ENCODE measurements at places on chromosomes 3 and 15.

- DNase-seq: no peak
Observed at GRCh38 chr3:189724356-189724755, 93.2 kb downstream of the TP63 start.

DNA sequence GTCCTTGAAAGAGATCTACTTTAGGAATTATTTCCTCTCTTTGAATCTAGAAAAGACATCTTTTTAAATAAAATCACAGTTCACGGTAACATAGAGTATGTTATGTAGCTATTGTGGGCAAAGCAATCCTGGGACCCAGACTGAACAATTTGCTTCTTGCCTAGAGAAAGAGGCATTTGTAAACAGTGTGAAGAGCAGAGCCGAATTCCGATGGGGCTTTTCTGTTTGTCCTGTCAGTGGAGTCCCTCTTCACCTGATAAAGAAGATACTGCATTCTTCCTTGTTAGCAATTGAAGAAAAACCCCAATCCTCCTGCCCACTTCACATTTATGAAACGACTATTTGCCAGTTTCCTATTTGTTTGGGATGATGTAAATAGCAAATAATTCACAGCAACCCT lies 462.9 kb downstream of the WDR72 start:
- no peak for DNase-seq

DNA sequence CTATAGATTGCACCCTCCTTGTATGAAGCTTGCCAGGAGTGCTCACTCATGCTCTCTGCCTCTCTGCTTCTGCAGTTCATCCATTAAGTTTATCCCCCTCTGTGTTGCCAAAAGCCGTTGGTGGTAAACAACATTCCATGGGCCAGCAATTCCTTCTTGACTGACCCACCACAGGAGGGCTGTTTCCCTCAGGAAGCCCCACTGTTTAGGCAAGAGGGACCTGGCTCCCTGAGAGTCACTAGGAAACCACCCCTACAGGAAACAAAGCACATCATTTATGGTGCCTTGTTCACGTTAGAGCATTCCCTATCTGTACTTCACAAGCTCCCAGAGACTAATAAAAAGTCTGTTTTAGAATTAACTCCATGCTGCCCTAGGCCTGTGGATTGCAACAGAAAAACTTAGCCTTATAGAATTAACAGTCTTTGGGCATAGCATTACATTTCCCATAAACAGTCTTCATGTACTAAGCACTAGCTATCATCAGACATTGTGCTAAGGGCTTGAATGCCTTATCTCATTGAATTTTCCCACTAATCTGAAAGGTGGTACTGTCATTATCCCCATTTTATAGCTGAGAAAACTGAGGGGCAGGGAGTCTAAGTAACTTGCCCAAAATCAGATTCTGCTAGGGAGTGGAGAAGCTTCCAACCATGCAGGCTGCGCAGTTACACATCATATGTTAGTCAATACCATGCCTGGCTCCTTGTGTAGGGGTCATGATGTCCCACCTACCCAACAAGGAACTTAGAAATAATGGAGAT lies 149.9 kb downstream of the SHQ1 start:
- DNase-seq: no peak

GRCh38 chr15:67163180-67163579 lies 91.3 kb downstream of the AAGAB start:
- DNase-seq: no peak

- DNase-seq: peak; percentile 28
Observed at GRCh38 chr3:168467115-168467714, 371.5 kb upstream of the GOLIM4 start.

DNA sequence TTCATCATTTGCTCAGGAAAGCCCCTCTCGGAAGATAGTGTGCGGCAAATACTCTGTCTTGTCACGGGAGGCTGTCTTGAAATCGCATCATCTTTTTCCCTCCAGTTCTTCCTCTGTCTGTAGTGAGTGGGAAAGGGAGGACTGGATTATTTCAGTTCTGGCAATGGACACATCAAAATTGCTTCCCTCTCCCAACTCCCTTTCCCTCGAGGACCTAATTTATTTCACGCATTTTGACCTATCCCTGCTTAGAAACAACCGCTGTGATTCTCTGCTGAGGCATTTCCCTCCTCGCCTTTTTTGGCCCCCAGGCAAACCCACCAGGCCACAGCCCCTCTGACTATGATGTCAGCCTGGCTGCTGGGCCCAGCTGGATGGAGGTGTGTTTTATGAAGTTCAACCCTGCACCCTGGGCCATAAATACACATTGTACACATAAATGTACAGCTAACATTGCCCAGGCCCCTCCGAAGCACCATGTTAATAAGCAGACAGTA lies 138.7 kb upstream of the LRTM1 start:
- DNase-seq: no peak

DNA sequence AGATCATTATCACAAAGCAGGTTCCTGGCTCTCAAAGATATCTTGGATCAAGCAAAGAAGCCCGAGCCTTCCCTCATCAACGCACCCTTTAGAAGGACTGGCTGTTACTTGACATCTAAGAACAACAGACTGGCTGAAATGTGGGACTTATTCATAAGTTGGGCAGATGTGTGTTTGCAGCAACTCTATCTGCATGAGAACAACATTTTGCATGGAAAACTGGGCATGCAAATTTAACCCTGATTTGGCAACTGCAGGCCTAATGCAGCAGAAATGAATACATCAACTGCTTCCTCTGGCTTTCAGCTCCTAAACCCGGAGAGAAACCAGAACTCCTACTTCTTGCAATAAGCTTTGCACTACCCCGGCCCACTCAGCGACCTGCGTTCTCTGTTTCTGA lies 35.0 kb upstream of the FOXP1 start:
- no peak for DNase-seq

DNA sequence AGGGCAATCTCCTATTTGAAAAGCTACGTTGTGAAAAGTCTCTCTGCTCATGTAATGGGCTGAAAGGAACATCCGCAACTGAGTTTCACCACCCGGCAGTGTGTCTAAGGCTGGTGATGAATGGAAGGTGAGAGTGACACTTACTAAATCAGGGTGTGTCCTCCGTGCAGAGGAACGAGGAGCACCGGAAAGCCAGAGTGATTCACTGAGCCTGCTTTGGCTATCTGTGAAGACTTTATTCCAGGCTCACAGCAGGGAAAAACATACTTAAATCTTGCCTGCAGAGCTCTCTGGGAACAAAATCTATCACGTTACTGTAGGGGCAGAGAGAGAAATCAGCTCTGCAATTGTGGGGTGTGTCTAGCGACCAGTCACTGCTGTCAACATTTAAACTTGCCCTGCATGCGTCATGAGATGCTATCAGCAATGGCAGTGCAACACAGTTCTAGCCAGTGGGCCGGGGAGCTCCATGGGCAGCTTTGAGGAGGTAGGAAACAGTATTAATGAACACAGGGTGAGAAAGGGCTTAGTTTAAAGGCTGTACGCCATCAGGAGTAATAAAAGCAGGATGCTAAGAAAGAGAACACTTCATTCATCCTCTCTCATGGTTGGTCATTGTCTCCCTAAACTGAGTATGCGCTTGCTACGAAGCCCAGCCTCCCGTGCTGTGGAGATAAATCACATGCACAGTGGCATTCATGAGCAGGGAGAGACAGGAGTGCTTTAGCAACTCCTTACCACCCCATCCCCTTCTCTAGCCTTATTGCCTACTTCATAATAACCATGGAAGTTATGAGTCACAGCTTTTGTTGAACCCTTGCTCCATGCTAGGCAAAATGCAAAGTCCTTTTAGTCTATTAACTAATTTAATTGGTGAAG lies 542.7 kb upstream of the ADAMTS9 start:
- no peak for DNase-seq

DNA sequence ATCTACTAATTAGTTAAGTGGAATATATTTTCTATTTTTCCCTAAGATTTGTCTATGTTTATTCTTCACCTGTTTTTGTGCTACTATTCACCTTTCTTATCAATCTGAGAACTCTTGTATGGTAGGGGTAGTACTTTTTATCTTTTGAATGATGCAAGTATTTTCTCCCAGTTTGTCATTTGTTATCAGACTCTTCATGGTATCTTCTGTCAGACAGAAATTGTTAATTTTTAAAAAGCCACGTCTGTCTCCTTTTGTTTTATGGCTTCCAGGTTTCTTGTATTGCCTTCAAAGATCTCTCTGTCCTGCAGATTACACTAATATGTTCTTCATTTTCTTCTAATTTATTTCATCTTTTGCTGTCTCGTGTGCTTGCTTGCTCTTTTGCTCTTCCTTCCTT lies 184.3 kb downstream of the PCCB start:
- no peak for DNase-seq

GRCh38 chr3:57484563-57484962 lies 59.6 kb downstream of the DNAH12 start:
- DNase-seq: no peak

- DNase-seq: no peak
Observed at GRCh38 chr3:181382656-181383055, 329.1 kb upstream of the SOX2 start.

GRCh38 chr15:42080186-42080918 lies 14.0 kb downstream of the PLA2G4D start:
- no peak for DNase-seq

DNA sequence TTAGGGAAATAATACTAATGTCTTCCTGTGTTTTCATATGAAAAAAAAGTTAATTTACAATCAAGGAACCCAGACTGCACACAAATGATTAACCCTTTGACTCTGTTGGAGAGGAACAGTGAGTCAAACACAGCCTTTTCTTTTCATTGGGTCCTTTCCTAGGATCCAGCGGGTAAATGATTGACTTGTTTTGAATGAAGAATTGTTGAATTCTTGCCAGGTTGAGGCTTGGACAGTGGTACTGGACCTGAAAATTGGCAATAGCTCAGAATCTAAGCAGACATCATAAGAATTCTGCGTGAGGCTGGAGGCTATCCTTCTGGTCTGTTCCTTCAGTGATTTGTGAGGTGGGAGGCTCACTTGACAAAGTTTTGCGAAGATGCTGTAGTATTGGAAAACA lies 143.0 kb downstream of the RYR3 start:
- DNase-seq: no peak

DNA sequence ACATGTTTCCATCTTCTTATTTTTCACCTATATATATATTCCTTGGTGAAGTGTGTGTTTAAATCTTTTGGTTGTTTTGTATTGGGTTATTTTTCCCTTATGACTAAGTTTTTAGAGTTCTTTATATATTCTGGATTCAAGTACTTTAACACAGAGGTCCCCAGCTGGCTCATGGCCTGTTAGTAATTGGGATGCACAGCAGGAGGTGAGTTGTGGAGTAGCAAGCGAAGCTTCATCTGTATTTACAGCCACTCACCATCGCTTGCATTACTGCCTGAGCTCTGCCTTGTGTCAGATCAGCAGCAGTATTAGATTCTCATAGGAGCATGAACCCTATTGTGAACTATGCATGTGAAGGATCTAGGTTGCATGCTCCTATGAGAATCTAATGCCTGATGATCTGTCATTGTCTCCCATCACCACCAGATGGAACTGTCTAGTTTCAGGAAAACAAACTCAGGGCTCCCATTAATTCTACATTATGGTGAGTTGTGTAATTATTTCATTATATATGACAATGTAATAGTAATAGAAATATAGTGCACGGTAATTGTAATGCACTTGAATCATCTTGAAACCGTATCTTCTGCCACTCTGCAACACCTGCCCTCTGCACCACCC lies 151.6 kb downstream of the RSRC1 start:
- no peak for DNase-seq

- peak; percentile 90 for DNase-seq
Observed at GRCh38 chr3:143443851-143444331, 324.3 kb downstream of the CHST2 start.

DNA sequence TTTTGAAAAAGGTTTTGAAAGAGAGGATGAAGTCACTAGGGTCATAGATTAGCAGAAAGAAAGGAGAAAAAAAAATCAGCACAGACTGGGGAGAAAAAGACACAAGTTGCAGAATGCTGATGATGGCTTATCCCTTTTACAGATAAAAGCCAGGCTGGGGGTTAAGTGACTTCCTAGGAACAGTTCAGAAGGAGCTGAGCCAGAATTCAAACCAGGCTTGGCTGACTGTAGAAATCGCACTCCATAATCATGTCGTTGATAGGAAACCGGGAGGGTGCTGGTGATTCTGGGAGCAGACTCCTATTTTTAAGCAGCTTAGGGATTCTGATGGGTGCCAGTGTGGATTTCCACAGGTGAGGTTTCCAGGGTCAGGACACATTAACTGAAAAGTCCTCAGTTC lies 159.5 kb upstream of the BHLHE40 start:
- DNase-seq: no peak

DNA sequence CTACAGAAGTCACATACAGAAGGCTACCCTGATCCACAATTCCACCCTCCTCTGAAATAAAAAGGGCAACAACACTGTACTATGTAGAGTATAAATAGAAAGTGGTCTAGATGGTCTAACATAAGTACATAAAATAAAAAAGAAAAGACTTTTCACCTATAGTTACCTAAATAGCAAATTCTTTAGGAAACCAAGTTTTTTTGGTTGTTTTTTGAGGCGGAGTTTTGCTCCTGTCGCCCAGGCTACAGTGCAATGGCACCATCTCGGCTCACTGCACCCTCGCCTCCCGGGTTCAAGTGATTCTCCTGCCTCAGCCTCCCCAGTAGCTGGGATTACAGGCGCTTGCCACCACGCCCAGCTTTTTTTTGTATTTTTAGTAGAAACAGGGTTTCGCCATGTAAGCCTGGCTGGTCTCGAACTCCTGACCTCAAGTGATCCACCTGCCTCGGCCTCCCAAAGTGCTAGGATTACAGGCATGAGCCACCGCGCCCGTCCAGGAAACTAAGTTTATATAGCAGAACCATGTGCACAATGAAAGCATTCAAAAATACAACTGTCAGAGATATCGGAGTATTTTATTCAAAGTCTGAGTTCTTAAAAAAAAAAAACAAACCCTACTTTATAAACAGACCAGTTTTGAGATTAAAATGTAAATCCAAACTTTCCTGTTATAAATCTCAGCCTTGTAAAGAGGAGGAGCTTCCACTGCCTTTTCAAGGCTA lies 1.7 kb downstream of the SIN3A start:
- no peak for DNase-seq

DNA sequence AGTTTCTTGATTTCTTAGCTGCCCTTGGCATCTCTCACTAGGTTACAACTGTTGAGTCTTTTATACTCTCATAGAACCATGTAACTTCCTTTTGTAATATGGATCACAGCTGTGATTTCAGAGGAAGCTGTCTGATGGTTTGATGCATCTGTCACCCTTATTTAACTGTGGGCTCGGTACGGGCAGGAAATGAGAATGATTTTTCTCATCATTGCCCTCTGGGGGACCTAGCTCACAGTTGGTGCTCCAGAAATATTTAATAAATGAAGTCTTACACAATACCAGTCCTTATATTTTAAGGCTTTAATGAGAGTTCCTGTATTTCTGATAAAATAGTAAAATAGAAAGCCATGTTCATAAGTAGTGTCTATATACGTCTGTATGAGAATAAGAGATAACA lies 151.2 kb downstream of the EBLN2 start:
- DNase-seq: no peak
